Stimulated activated CD4-positive, alpha-beta T cell treated with anti-CD3 and anti-CD28 coated beads, Interleukin-12 subunit alpha, Interleukin-12 subunit beta, amount 100 ng/mL, for 24 hours (primary cell): ENCODE measurements at places on chromosomes 1 and 21.
A peak's percentile ranks its signal among the peaks of the same experiment; 100 is the strongest.

- no peak for DNase-seq
These were observed 6.7 kb upstream of the CHD1L start for GRCh38 chr1:147235822-147236221.

GRCh38 chr1:83000286-83000685 is 998.6 kb downstream of the TTLL7 start:
- DNase-seq: no peak

GRCh38 chr1:61299463-61299862 is 217.1 kb downstream of the NFIA start:
- no peak for DNase-seq

DNA sequence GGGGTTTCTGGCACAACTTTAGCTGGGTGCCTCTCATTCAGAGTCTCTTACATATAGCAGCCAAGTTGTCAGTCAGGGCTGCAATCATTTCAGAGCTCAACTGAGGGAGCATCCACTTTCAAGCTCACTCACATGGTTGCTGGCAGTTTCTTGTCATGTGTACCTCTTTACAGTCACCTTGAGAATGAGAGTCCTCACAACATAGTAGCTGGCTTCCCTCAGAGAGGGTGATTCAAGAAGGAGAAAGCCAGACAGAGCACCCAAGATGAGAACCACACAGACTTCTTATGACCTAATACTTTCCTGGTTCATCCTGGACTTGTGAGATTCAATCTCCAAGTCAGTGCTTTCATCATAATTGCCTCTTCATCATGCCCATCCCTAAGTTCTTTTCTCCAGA is 57.2 kb downstream of the DPT start:
- no peak for DNase-seq

DNA sequence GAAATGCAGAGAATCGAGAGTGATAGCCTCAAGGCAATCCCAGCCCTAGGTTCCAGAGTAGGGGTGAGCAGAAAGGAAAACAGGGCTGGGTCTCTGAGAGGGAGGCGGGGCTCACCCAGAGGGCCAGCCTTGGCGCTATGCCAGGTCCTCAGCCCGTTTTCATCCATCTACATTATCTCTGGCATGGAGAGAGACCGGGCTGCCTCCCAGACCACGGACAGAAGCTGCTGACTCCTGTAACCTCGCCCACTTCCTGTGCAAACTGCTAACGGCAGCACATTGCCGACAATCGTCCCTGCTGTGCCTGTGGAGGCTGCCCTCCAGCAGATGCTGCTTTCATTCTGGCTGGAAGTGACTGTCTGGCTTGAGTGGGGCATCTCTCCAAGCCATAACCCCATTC is 569.1 kb downstream of the NPHP4 start:
- no peak for DNase-seq

DNA sequence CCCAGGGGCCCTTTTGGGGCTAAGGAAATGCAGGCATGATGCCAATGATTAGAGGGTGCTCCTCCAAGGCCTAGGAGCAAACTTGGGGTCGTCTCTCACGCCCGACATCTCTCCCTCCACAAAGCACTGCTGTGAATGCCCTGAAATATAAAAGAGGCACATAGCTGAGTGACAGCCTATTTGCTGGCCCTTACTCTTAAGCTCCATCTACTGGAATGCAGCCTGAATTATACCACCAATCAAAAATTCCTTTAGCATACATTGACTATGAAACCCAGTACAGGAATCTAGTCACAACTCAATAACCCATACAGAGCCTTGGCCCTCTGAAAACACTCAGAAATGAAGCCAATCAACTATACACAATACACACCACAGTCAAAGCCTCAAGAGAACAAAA is 105.5 kb downstream of the LRIG2 start:
- no peak for DNase-seq

DNA sequence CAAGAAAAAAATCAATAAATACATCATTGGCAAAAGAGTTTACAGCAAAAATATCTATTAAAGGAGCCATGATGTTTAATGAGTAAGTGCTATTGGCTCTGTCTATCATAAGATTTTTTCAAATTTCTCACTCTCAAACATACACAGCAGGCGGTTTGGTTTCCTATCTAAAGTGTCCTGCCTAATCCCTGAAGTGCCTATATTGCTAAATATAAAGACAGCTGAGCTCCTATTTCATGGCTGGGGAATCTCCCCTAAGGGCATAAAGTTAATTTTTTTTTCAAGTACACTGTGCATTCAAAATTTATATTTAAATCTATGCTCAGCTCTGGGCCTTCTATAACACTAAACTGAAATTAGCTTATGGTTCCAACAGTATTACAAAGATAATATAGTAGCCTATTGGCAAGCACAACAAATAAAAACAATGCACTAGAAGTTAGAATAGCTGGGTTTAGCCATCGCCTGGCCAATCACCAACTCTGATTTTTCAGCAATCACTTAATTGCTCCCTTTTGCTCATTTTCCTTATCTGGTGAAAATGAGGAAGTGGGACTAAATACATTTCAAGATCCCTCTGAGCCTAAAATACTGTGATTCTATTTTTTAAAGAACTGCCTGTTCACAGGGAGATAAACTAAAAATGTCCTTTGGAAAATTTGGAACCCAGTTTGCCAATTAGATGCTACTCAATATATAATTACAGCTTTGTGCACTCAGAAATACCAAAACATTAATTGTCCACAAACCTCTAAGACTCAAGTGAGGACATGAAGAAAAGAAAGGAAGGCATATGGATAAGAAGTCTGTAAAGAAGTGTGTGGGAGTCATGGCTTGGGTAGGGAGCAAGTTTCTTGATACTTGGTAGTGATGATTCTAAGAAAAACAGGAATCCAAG is 62.5 kb downstream of the WDR64 start:
- DNase-seq: no peak

DNA sequence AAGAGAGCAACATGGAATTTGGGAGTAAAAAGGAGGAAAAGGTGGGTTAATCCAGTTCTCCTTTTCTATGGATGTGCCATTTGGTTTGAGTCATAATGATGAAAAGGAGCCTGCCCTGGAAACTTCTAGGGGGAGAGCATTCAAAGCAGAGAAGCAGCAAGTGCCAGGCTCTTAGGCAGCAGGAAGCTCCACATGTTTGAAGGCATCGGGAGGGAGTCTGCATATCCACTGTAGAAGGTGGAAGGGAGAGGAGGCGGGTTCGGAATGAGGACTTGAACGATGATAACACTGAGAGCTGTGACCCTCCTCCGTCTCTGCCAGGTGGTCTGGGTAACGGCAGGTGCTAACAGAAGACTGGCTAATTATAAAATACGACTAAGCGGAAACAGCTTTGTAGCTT is 128.2 kb downstream of the RYR2 start:
- DNase-seq: no peak

DNA sequence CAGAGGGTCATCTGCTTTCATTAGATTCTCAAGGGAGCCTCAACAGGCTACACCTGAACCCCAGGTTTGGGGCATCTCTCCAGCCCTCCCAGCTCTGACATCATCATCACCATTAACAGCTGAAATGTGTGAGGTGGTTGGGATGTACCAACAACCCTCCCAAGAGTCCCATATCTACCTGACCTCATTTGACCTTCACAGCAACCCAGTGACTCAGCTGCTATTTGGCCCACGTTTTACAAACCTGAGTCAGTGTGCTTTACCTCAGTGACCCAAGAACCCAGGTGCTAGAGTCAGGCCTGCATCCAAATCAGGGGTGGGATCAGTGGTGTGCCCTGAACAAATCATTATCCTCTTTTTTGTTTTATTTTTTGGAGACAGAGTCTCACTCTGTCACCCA is 53.3 kb upstream of the TINAGL1 start:
- no peak for DNase-seq

GRCh38 chr1:116334868-116335635 is 38.0 kb upstream of the ATP1A1 start:
- DNase-seq: no peak

GRCh38 chr21:43308815-43309283 is 118.1 kb downstream of the SIK1 start:
- no peak for DNase-seq

DNA sequence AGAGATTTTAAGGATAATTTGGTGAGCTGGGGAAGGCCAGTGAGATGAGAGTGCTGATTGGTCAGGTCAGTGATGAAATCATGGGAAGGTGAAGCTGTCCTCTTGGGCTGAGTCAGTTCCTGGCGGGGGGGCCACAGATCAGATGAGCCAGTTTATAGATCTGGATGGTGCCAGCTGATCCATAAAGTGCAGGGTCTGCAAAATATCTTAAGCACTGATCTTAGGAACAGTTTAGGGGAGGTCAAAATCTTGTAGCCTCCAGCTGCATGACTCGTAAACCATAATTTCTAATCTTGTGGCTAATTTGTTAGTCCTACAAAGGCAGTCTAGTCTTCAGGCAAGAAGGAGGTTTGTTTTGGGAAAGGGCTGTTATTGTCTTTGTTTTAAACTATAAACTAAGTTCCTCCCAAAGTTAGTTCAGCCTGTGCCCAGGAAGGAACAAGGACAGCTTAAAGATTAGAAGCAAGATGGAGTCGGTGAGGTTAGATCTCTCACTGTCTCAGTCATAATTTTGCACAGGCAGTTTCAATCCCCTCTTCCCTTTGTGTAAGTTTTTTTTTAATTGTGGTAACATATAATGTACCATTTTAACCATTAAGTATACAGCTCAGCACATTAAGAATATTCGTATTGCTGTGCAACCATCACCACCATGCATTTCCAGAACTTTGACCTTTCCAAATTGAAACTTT is 39.4 kb downstream of the PTAFR start:
- no peak for DNase-seq

DNA sequence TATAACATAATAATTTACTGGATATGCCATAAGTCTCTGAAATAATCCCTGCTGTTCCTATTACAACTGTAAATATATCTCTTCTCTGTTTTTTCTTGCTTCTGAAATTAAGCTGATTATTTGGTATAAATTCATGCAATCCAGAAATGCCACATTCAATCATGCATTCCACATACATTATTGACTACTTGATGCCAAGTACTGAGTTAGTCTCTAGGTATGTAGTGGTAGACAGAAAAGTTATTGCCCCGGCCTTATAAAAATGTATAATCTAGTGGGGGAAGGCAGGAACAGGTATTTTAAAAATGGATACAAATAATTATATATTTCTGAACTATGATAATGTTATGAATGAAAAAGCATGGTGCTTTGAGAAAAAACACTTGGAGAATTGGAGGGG is 338.6 kb upstream of the SNX7 start:
- DNase-seq: no peak

DNA sequence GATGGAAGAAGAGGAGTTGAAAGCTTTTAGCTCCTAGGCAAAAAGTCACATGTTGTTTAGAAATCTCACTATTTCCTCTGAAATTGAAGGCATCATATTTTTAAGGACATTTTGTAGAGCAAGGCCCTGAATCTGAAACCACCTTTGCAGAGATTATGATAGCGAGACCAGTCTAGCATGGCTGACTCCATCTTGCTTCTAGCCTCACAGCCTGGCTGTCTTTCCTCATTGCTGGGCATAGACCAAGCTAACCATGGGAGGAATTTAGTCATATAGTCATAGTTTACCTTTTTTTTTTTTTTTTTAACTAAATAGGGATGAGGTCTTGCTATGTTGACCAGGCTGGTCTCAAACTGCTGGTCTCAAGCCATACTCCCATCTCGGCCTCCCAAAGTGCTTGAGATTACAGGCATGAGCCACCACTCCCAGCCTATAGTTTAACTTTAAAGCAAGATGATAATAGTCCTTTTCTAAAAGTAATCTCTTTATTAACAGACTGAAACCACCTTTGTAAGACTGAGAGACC is 42.2 kb upstream of the ZNF326 start:
- DNase-seq: no peak

DNA sequence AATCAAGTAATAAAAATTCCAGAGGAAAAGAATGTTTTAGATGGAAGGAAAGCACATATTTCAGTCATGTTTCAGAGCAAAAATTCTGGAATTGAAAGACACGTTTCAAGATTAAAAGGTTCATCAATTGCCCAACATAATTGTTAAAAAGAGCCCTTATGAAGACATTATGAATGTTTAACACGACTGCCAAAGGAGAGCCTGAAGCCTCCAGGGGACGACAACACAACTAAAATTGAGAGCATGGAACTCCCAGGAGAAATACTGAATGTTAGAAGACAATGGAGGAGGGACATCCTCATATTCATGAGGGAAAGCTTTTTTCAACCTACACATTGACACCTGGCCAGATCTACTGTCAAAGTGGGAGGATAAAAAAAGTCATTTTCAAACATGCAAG is 16.0 kb downstream of the OR2T11 start:
- peak; percentile 62 for DNase-seq

GRCh38 chr1:166166698-166167571 is at the start of gene FAM78B:
FAM78B (minus strand) TSS chr1:166167001; CDS start chr1:166166248, 753 bp downstream.
- peak; percentile 24 for DNase-seq
